CD4-positive, alpha-beta memory T cell (primary cell): ENCODE measurements at places on chromosomes 2 and 18. TPM values are rescaled to one million over a fixed set of nuclear protein-coding genes. Genes with fewer than 3 reads are reported as not detected.

MROH2A gene
- not detected for total RNA-seq

- H3K27me3 ChIP-seq = no peaks in the 10 kb centered on the region
- DNase-seq = no peak
- no peak overlapping the region for H3K27ac ChIP-seq
Observed at GRCh38 chr18:58416704-58417683, 211.9 kb downstream of the ALPK2 start.

DNA sequence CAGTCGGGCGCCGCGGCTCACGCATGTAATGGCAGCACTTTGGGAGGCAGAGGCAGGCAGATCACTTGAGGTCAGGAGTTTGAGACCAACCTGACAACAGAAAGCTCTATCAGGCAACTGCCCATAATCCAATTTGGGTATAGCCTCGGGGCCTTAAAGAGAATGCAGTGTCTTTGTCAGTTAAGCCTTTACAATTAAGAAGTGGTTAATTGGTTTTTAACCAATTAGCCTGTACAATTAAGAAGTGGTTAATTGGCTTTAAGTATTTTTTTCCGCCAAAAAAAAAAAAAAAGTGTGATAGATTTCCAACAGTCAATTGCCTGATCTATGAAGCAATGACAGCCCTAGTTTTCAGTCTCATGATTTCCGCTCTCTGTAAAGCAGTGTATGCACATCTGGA, 74.6 kb upstream of the NARS1 start:
- H3K36me3 ChIP-seq = no peaks in the 10 kb centered on the region
- no peak overlapping the region for H3K4me3 ChIP-seq
- H3K4me1 ChIP-seq = no peaks in the 10 kb centered on the region
- no peak for DNase-seq
- no peak overlapping the region for H3K27ac ChIP-seq
- H3K27me3 ChIP-seq = no peaks in the 10 kb centered on the region

DNA sequence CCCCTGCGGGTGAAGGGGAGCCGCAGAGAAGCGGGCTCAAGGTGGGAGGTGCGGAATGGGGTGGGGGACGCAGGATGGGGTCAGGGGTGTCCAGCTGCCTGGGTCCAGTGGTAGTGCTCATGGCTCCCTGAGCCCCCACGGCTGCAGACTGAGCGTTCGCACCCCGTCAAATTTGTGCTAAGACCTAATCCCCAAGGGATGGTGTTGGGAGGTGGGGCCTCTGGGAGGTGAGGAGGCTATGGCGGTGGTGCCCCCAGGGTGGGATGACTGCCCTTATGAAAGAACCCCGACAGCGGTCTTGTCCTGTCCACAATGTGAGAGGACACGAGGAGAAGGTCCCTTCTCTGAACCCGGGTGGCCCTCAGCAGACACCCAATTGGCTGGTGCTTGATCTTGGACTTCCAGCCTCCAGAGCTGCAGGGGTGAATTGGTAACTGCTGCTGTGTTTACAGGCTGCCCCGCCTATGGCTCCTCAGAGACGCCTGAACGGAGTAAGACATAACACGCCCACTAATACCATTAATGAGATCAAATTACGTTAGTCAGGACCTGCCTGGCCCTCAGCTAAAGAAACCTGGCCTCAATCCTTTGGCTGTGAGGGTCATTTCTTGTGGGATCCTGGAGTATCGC, 42.6 kb downstream of the PXDN start:
- H3K4me1 ChIP-seq = no peaks in the 10 kb centered on the region
- DNase-seq = no peak
- no peak overlapping the region for H3K4me3 ChIP-seq
- no peaks in the 10 kb centered on the region for H3K27me3 ChIP-seq

MC2R gene
- total RNA-seq = not detected

TGIF1 gene
- 95.1 TPM for total RNA-seq
